ENCODE measurements at places on chromosomes 6 and 20.

GRCh38 chr20:53786445-53787267, 193.0 kb upstream of the ZNF217 start:
- no peak for DNase-seq

GRCh38 chr6:160111806-160112205, 9.8 kb upstream of the SLC22A1 start:
- DNase-seq: no peak

DNA sequence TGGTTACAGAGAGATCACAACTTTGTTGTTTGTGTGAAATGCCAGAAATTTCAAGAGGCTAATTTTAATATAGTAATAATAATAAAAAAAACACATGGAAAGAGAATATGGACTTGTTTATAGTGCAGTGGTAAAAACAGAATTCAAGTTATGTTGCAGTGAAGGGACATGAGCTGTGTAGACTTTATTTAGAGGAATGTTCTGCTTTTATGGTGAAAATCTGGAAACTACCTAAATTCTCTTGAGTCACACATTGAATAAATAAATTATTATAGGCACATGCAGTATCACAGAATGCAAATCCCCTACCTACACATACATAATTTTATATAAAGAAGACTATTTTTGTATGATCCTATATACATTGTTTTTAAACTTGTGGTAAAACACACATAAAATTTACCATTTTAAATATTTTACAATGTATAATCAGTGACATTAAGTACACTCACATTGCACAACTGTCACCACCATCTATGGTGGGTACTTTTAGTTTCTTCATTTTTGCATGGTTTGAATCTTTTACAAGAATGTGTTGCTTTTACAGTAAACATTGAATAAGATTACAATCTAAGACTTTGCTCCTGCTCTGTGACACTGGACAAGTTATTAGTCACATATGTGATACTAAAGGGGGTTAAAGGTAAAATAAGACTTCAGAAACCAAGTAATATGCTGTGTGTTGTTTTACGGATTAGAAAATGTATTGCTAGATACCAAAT, 107.4 kb downstream of the B3GAT2 start:
- no peak for DNase-seq

GRCh38 chr6:72525821-72526510, 95.9 kb upstream of the KCNQ5 start:
- no peak for DNase-seq

GRCh38 chr6:153108315-153108714, 22.8 kb downstream of the RGS17 start:
- DNase-seq: no peak

DNA sequence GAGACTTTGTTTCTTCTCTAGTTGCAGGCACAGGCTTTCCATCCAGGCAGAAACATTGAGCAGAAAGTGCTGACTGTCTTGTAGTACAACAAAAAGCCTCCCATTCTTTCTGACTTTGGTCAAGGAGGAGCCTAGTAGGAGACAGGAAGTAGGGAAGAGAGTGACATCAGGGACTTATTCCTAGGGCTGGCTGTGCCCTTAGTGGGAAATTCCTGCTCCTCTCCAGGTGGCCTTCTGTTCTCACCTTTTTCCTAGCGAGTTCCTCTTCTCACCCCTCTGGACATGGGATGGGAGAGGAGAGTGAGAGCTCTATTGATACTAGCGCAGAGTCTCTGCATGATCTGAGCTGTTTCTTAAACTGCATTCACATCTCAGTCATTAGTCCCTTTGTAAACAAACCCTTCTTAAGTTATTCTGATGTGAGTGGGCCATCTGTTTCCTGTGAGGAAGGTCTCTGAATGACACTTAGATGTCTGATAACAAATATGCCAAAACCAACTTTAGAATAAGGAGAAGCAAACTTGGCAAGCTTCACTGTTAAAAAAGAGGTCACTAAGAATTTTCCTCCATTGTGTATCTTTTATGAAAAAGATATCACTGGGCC, 455.0 kb downstream of the GJA1 start:
- DNase-seq: no peak

DNA sequence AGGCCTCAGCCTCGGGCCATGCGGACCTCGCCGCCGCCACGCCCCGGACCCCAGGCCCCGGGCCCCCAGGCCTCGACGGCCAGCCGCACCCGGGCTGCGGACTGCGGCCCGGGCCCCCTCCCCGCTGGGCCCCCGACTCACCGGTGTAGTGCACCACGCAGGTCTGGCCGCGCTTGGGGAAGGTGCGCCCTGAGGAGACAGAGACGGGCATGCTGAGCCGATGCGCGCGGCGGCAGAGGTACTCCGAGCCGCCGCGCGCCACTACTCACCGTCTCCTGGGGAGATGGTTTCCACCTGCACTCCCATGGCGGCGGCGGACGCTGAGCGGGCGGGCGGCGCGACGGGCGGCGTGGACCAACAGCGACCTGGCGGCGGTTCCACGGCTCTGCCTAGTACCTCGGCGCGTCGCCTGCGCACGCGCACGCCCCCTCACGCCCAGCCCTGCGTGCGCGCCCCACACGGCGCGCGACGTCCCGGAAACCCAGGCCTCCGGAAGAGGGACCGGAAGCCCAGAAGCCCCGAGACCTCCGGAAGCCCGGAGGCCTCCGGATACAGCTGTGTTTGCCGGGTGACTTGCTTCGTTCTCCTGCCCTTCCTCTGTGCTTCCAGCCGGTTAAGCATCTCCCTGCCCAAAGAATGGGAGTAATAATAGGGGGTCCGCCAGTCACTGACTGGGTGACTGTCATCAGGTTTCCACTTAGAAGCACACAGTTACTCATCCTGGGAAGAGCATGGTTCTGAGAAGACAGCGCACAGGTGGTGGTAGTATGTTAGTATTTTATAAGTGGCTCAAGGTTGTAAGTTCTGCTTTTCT, at the start of gene FKBP1A:
FKBP1A (minus strand) TSS at position 362 of the 814 bp plus-strand sequence; CDS start at position 306, 56 bp downstream.
- DNase-seq: peak; percentile 91

All from SW480 (cell line).